ENCODE measurements at places on chromosomes 4 and X.
A peak's percentile ranks its signal among the peaks of the same experiment; 100 is the strongest.

- no peak for DNase-seq
These were observed 51.7 kb downstream of the PHF8 start for GRCh38 chrX:53992589-53992988.

GRCh38 chr4:23001478-23001877, 308.7 kb downstream of the GBA3 start:
- DNase-seq, result no peak

DNA sequence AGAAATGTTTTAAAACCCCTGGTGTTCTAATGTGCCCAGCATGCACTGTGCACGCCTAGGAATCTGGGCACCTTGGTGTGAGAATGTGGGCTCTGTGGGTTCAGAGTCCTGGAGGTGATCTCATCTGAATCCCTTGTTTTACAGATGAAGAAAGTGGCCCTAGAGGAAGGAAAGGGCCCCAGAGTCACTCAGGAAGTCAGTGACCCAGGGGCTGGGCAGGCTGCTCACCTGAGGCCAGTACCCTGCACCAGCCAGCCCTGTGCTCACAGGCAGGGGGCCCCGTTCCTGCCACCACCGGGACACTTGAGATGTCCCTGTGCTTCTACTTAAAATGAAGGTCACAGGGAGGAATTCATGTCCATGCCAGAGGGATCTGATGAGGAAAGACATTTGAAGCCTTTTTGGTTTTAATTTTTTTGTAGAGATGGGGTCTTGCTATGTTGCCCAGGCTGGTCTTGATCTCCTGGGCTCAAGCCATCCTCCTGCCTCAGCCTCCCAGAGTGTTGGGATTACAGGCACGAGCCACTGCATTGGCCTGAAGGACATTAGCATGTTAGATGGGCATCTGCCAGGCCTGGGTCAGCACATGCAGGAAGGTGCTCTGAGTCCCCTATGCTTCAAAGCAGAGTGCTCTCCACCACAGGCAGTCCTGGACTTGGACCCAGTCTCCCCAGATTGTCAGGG, 7.4 kb upstream of the S100P start:
- no peak for DNase-seq

GRCh38 chr4:150002561-150002960, 75.7 kb upstream of the DCLK2 start:
- DNase-seq, result no peak

GRCh38 chr4:176303938-176304337, 15.8 kb upstream of the SPCS3 start:
- DNase-seq, result no peak

DNA sequence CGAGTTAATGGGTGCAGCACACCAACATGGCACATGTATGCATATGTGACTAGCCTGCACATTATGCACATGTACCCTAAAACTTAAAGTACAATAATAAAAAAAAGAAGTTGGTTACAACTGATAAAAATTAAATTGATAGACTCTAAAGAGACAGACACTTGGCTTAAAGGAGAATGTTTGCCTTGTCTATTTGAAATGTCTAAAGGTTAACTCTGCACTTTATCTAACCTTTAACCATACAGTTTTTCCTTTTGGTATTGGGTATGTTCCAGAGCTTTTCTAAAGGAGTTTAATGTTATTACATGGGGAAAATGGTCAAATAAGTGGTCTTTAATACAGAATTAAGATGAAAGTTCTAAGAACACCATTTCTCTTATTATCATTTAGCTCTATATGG, 145.1 kb upstream of the HCCS start:
- DNase-seq, result no peak

- no peak for DNase-seq
These were observed 4.7 kb downstream of the NUDT6 start for GRCh38 chr4:122917731-122918130.

DNA sequence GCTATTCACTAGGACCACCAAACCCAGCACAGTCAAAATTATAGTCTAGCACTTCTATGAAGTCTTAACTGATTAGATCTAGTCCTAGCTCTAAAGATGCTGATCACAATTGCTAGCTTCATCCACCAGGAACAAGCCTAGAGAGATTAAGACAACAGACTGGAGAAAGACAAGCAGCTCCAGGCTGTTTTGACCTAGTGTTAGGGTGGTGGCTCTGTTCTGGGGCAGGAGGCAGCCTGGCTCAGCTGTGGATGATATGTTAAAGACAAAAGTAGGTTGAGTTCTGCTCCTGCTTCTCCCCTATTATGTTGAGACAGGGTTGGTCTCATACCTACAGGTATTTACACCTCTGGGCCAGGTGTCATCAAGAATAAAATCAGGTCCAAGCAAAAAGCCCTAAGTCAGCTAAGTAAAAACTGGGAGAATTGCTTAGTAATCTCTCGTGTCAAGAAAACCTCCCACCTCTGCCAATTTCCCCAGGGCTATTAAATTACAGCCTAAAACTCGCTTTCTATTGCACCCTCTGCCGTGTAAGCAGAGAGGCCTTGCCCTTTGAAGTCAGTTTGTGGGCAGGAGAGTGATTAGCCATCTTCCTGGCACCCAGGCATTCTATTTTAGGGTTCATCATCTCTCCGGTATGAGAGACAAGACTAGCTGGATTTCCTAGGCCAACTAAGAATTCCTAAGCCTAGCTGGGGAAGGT, 39.9 kb downstream of the RAB40AL start:
- no peak for DNase-seq

- no peak for DNase-seq
These were observed 36.3 kb downstream of the RLIM start for GRCh38 chrX:74578137-74578536.

DNA sequence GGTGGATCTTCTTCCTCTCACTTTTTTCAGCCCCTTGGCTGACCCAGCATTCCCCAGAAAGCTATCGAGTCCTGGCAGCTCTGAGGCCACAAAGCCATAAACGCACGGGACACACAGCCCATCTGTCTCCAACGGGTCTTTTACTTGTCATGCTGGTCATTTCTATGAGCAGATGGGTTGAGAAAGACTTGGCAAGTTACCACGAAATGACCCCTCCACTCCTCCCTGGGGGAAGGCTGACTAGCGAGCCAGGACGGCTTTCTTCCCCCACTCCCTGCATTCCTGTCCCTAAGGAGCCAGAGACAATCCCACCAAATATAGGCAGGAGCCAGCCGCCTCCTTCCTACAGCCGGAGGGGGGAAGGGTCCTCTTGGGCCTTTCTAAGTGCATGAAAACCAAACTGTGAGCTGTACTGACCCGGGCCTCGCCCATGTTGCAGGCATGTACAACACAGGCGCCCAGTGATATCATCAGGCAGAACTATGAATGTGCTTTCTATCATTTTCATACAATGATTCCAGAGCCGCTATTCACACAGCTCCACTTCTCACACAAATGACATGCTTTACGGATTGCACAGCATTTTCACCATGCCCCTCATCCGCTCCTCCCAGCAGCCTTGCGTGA, 28.6 kb downstream of the AFAP1 start:
- DNase-seq, result no peak

- no peak for DNase-seq
These were observed 8.4 kb upstream of the HERC3 start for GRCh38 chr4:88583631-88584470.

- DNase-seq, result no peak
These were observed 11.3 kb downstream of the EIF1AX start for GRCh38 chrX:20130357-20130756.

DNA sequence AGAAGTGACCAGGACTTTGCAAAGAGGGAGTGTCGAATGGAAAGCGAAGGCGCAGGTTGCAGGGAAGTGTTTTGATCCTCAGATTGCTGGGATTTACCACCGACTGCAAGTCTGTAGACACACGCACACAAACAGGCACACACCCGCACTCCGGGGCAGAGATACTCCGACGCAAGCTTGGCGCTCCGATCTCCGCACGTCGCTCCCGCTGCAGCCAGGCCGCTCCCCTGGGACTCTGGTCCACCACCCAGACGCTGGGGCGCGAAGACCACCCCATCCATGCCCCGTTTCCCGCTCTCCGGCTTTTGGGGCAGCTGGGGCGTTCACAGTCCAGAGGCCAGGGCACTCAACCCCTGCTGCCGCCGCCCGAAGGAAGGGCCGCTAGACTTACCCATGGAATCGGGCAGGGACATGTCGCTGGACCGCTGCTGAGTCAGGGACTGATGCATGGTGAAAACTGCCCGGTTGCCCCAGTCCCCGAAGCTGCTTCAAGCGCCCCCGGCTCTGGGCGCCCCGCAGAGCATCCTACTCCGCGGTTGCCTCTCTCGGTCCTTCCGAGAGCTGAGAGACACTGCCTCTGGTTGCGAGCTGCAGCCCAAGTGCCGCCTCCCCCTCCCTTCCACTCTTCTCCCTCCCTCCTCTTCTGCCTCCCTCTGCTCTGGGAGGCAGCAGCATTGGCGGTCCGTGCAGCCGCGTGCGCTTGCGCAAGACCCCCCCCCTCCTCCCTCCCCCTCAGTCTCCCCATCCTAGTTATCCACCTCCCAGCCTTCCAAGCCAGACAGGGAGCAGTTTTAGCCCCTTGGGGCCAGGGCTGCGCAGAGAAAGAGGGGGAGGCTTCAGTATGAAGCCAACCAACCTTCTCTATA, at the start of gene TMEM255A:
TMEM255A (minus strand) TSS at position 601 of the 866 bp plus-strand sequence; CDS start at position 449, 152 bp downstream.
- DNase-seq, result peak; percentile 53

DNA sequence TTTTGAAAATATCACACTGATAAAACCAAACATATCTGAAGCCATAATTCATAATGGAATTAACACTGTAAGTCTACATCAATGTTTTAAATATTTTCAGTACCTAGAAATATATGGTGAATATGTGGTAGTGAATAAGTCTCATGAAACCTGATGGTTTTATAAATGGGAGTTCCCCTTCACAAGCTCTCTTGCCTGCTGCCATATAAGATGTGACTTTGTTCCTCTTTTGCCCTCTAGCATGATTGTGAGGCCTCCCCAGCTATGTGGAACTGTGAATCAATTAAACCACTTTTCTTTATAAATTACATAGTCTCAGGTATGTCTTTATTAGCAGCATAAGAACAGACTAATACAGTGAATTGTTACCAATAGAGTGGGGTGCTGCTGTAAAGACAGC, 536.8 kb upstream of the GALNT7 start:
- DNase-seq, result no peak

DNA sequence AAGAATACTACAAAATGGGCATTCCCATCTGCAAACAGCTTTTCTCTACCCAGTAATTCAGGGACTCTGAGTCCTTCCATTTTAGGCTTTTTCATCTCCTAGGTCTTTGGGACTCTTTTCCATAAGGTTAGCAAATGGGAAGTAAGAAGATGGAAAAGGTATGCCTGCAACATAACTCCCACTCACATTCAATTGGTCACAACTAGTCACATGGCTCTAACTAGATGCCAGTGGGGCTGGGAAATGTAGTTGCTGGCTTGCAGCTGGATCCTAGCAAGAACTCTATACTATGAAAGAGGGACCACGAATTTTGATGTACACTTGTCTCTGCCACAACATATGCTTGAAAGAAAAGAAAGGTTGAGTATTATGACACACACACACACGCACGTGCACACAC, 954.9 kb upstream of the FTHL17 start:
- DNase-seq, result no peak

- no peak for DNase-seq
These were observed 151.4 kb downstream of the ZNF518B start for GRCh38 chr4:10305816-10306215.

GRCh38 chrX:141619336-141619735, 29.8 kb downstream of the SPANXA2 start:
- no peak for DNase-seq

GRCh38 chrX:40644821-40645358, 2.5 kb downstream of the CXorf38 start:
- DNase-seq, result peak; percentile 1

DNA sequence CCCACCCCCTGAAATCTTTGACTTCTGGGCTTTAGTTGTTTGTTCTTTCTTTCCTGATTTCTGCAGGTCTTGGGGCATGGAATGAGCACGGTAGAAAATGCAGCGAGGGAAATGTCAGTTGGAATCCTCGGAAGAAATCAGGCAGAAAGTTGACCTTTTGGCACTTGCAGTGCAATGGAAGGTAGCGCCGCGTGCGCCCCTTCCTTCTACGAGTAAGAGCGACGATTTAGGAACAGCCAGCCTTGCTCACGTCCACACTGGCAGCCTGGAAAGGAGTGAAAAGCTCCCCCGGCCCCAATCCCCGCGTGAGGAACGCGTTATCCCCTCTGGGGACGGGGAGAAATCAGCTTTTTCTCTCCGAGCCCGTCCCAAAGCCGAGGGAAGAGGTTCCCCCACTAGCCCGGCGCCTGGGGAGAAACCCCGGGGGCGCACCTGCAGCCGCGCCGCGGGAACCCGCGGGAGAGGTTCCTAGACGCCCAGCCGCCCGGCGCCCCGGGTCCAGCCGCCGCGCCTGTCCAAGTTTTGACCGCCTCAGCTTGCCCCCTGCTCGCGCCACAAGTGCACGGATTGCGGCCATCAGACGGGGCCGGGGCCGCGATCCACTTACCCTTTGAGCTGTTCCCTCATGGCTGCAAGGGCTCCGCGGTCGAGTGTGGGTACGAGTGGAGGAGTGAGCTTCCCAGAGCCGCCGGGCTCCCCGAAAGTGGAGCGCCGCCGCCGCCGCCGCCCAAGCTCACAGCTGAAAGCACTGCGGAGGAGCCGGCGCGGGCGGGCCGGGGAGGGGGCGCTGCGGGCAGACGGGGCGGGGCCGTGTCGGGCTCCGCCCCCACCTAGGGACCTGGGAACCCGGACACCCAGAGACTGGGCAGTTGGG, 194.6 kb upstream of the FTHL17 start:
- peak; percentile 32 for DNase-seq

DNA sequence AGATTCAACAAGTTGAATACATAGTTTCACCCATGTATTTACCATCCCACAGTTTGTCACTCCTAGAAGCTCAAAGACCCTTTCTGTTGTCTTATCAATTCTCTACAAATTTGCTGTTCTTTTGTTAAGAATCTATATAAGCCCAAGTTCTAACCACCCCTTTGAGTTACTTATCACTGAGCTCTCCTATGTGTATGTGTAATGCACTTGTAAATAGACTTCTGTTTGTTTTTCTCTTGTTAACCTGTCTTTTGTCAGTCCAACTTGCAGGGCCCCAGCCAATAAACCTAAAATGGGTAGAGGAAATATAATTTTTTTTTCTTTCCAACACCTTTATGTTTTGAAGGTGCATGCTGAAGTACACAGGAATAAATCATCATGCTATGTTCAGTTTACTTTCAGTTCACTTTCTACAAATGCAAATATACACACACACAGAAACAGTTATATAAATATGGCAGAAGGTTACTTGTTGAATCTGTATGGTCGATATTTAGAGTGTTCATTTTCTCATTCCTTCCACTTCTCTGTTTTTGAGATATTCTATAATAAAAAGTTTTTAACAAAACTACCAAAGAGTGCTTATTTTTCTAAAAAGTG, 22.3 kb upstream of the CLOCK start:
- no peak for DNase-seq

DNA sequence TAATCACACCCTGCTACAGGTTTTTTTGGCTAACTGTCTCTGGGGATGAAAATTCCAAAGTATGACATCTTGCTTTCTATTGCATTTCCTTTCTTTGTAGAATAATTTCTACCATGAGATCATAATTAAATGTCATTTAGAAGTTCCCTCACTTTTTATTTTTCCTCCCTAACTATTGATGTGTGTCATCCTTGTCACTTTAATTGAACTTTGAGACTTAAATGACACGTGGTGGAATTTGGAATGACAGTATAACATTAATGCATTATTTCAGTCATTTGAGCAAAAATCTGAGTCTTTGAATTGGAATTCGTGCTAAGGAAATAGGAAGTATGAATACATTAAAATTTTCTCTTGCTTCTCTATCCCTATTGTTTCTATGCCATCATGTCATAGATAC, 745.4 kb downstream of the PDHA2 start:
- no peak for DNase-seq

- DNase-seq, result no peak
These were observed 164.6 kb upstream of the BCOR start for GRCh38 chrX:40262157-40263013.
